ENCODE measurements at places on chromosomes 3 and 15.

GRCh38 chr15:94256511-94256910 is 25.1 kb downstream of the MCTP2 start:
- no peak for DNase-seq

- DNase-seq: no peak
These were observed 159.6 kb upstream of the PROK2 start for GRCh38 chr3:71944482-71945065.

- no peak for DNase-seq
These were observed 75.2 kb downstream of the ZMAT3 start for GRCh38 chr3:178996399-178996798.

DNA sequence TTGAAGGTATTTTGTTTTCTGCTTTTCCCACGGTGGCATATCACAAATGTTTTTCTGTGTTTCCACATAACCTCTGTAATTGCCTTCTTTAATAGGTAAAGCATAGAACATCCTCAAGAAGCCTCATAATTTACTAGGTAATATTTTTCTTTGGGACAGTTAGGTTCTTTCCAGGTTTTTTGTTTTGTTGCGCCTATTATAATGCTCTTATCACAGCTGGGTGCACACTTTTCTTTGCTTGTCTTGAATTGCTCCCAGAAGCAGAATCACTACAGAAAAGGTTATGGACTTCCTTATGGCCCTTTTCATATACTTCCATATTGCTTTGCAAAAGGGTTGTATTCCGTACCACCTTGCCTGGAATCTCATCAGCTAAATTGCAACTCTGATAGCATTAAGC is 213.5 kb downstream of the RYR3 start:
- DNase-seq: no peak

DNA sequence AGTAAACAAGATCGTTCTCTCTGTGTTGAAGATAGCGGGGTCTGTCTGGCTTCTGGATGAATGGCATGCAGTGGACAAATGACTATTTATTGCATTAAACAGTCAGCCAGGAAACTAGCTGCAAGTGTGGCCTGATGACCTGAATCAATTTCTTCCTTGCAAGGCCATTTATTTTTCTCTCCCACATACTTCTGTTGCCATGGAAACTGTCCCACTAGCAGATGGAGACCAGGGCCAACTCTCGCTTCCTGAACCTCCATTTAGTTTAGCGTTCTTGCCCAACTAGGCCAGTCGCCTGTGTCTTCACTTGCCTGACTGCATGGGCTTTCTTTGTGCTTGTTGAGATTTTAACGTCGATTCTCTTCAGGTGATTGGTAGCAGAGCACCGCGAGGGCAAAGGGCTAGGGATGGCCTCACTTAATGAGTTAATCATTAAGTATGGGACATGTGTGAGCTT is 27.6 kb downstream of the LMCD1 start:
- no peak for DNase-seq

- DNase-seq: no peak
These were observed 8.6 kb downstream of the IRAK2 start for GRCh38 chr3:10173095-10173925.

DNA sequence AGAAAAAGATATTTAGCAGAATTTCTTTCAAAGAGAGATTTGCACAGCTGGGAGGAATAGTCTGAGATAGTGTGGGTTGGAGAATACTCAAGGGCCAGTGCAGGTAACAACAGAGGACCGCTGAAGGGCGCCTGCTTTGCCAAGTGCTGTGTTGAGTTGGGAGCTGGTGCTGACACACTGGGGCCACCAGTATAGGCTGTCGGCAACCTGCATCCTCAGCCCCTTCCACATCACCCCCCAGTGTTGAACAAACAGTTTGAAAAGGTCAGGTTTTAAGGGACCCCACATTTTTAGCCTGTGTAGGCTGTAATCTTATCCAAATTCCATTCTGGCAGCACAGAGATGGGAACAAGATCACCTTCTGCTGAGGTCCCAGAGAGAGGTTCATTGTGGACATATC is 96.6 kb downstream of the ABHD5 start:
- DNase-seq: no peak

- DNase-seq: no peak
These were observed 236.5 kb downstream of the WDR72 start for GRCh38 chr15:53522991-53523390.

DNA sequence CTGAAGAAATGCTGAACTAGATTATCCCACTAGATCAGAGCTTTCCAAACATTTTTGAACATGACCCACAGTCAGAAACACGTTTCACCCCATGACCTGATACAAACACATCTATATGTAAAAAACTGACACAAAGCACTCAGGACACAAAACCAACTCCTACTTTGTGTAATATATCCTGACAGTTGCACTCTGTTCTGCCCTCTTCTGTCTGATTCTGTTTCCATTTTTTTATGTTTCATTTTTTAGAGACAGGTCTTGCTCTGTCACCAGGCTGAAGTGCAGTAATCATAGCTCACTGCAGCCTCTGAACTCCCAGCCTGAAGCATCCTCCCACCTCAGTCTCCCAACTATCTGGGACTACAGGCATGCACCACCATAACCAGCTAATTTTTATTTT is 15.8 kb upstream of the RFTN1 start:
- DNase-seq: no peak

DNA sequence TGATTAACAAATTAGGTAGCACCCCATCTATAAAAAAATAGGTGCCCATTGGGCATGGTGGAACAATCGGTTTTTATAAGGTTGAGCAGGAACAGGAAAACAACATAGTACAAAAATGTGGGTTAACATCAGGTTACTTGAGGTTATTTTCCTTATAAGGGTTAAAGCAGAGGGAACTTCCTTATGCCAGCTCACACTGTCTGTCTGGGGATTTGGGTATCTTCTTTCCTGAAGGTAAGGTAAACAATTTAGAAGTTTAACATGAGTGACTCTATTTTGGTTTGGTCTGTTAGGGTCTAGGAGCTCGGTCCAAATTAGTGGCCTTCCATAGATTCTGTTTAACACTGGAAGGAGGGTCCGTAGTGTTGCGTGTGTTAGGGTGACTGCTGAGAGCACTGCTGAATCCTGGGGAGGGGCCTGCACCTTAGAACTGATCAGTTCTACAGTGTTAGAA is 14.7 kb downstream of the CHD2 start:
- no peak for DNase-seq

GRCh38 chr3:52614689-52615088 is 71.0 kb downstream of the PBRM1 start:
- DNase-seq: no peak

DNA sequence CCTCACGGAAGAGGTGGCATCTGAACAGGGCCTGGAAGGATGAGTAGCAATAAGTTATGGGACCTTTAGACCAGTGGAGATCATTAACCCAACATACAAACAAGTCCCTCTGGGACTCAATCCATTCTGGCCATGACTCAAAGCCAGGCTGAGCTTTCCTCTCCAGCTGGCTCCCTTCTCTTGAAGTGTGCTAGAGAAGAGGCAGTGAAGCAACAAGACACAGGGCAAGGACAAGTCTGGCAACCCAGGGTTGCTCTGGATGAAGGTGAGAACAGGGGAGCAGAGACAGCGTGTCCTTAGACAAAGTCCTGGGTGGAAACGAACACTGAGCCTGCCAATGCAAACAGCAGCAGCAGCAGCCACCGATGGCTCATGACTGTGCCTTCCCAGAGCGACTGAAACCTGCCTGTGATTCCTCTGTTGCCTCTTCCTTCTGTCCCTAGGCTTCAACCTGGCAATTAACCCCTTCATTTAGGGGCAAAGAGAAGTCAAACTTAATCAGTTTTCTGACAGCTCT is 86.8 kb downstream of the BDH1 start:
- no peak for DNase-seq

DNA sequence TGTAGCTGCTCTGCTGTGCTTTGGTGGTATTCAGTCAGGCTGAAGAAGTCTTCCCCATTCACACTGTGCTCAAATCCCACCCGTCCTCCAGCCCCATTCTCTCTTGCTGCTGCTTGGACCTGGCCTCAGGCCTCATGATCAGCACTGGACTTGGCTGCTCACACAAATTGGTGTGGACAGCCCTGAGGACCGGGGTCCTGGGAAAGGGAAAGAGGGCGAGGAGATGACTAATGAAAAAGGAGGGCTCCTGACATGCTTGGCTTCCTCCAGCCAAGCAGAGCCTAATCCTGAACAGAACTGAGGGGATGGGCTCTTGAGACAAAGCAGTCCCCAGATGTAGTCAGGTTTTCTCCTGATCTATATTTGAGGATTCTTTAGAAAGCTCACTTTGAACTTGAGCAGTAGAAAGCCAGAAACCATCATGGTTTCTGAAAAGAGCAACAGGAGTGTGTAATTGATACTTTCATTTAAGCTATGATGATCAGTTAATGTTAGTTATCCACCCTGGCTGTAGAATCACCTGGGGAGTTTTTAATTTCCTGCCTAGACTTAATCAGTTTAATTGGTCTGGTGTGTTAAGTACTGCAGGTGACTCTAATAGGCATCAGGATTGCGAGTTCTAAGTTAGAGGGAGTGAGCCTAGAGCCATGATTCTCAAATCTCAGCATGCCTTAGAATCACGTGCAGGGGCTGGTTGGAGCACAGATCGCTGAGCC is 79.4 kb upstream of the THBS1 start:
- DNase-seq: no peak

GRCh38 chr3:107861422-107861821 is 229.4 kb downstream of the CD47 start:
- DNase-seq: no peak

DNA sequence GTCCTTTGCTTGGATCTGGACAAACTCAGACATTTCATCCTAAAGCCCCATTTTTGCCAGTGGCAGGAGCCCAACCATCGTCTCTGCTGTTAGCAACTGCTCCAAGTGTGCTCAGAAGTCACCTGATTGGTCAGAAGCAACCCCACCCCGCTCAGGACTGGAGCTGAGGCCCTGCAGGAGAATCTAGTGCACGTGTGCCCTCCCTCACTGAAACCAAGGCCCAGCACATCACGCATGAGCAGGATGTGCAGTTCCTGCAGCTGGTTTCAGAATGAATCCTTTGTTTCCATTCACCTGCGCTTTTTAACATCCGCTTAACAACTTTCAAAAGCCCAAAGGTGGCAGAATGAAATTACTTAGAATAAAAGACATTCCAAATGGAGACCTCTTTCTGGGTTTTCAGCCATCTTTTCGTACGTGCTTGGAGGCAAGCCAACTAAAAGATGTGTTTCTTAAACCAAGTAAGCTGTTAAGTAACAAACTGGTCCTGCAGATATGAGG is 81.2 kb downstream of the SRGAP3 start:
- DNase-seq: no peak

DNA sequence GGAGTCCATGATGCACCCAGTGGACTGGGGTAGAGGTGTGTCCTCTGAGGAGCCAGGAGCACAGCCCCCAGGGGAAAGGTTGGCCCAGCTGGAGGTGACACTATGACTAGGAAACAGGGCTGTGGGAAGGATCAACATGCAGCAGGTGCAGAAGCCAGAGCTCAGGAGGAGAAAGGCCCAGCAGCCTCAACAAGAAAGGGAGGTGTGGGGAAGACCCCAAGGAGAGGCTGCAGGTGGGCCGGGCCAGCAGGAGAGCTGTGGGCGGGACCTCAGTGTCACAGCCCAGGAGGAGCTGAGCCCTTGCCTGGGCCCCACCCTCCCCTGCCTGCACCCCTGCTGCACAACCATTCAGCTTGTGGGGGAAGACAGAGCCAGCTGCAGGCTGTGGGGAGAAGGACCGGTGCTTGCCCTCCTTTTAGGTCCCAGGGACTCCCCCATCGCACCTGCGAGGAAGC is 18.4 kb upstream of the KLF13 start:
- DNase-seq: no peak

- DNase-seq: no peak
These were observed 3.6 kb upstream of the EIF4E3 start for GRCh38 chr3:71728632-71729342.

DNA sequence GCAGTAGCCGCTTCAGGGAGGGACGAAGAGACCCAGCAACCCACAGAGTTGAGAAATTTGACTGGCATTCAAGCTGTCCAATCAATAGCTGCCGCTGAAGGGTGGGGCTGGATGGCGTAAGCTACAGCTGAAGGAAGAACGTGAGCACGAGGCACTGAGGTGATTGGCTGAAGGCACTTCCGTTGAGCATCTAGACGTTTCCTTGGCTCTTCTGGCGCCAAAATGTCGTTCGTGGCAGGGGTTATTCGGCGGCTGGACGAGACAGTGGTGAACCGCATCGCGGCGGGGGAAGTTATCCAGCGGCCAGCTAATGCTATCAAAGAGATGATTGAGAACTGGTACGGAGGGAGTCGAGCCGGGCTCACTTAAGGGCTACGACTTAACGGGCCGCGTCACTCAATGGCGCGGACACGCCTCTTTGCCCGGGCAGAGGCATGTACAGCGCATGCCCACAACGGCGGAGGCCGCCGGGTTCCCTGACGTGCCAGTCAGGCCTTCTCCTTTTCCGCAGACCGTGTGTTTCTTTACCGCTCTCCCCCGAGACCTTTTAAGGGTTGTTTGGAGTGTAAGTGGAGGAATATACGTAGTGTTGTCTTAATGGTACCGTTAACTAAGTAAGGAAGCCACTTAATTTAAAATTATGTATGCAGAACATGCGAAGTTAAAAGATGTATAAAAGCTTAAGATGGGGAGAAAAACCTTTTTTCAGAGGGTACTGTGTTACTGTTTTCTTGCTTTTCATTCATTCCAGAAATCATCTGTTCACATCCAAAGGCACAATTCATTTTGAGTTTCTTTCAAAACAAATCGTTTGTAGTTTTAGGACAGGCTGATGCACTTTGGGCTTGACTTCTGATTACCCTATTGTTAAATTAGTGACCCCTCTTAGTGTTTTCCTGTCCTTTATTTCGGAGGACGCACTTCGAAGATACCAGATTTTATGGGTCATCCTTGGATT is at the start of gene MLH1:
TSS of gene MLH1 (plus strand) at position 193 of the 958 bp plus-strand sequence. CDS start at position 223, 30 bp downstream.
- DNase-seq: peak; percentile 96

- DNase-seq: no peak
These were observed 736.8 kb downstream of the MCTP2 start for GRCh38 chr15:94968133-94968532.

GRCh38 chr15:40287968-40288367 is 5.1 kb upstream of the ANKRD63 start:
- DNase-seq: no peak

DNA sequence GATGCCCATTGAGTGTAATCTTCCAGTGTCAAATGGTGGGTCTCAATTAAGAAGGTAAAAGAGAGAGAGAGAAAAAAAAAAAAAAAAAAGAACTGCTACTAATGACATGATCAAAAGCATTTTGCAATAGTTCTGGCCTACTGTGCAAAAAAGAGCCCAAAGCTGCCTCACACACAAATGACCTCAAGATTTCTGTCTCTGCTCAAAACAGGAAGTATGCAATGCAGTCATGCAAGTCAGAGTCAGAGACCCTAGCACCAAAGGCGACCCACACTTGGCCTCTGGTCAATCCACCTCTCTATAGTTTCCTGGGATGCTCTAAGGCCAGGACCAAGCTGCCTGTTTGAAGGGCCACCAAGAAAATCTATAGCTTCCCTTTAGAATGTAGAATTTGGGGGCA is 323.5 kb downstream of the VPS13C start:
- no peak for DNase-seq

DNA sequence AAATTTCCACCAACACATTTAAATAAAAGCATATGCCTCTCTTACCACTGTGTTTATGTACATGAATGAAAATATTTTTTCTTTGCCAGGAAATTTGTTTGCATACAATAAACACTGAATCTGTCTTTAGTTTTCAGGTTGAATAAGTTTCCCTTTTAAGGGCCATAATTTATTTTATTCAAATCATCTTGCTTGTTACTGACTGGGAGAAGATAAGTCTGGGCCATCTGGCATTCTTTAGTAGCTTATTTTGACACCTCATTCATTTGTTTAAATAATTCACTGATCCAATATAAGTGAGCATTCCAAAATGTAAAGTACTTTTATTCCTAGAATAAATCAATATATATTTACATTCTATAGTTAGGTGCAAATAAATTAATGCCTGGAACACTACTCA is 1001.3 kb downstream of the PLOD2 start:
- DNase-seq: no peak

GRCh38 chr15:63350178-63350621 is 31.4 kb downstream of the CA12 start:
- no peak for DNase-seq

Data from COLO829 (cell line).